ENCODE measurements at places on chromosomes 3 and 15.
A peak's percentile ranks its signal among the peaks of the same experiment; 100 is the strongest.

GRCh38 chr15:45759936-45760335, 125.1 kb downstream of the SQOR start:
- DNase-seq: no peak

DNA sequence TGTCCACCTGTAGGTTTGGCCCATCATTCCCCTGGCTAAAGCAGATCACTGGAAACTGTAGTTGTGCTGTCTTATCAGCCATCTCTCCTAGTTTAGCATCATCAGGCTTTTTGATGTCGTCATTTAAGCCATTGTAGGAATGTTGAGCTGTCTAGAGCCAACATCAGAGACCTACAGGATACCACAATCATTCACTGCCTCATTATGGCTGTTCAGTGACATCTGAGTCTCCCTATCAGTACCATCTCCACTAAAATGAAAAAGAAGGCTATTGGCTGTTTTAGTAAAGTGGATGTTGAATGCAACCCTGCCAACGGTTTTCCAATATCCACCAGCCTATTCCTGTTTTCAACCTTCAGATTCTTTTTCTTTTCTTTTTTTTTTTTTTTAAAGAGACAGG, 29.2 kb downstream of the RLBP1 start:
- DNase-seq: no peak

DNA sequence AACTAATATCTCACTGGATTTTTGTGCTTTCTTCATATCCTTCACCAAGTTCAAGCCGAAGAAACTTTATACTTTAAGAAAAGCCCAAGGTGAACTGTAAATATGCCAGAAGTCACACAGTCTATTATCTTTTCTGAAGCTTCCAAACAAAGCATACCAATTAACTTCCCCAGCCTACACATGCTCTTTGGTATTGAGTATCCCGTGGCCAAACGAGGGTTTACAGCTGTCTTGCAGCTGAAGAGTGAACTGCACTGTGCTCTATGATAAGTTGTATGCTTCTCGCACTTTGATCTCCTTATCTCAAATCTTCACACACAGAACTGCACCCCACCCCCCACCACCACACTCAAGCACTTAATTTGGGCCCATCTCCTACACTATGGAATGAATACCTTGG, 215.6 kb upstream of the VEPH1 start:
- DNase-seq: no peak

- no peak for DNase-seq
Observed at GRCh38 chr3:124413393-124413792, 316.9 kb upstream of the UMPS start.

DNA sequence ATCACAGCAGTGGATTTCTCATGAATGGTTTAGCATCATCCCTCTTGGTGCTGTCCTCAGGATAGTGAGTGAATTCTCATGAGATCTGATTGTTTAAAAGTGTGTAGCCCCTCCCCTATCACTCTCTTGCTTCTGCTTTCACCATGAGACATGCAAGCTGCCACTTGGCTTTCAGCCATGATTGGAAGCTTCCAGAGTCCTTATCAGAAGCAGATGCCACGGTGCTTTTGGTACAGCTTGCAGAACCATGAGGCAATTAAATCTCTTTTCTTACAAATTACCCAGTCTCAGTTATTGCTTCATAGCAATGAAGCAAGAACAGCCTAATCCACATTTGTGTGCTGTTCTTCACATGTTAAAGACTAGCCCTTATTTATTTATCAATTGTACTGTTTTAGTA, 495.2 kb upstream of the EPHA6 start:
- no peak for DNase-seq

DNA sequence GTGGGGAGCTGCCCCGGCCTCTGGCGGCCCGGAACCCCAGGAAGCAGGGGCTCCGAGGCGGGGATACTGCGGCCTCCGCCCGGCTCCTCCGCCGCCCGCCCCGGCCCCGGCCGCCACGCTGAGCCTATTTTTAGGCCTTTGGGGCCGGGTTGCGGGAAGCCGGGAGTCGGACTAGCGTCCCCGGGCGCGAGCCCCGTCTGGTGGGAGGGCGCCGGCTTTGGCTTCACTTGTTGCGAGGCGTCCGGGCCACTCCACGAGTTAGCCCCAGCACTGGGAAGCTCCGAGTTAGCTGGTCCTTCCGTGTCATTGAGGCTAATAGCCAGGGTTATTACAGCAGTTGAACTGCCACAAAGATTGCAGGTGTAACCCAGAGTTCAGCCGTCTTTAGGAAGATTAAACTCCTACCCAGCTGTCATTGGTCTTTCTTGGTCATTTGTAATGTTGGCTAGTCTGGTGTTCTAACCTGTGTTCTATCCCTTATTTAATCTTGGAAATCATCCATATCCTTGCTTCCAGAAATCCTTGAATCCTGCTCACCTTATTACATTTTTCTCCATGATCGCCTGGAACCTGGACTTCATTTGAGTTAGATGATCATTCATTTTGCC, 791 bp downstream of the GYG1 start:
- DNase-seq: no peak

- DNase-seq: no peak
Observed at GRCh38 chr3:188421151-188421821, 267.3 kb downstream of the LPP start.

- no peak for DNase-seq
Observed at GRCh38 chr3:126745760-126746394, 41.8 kb downstream of the CHCHD6 start.

GRCh38 chr3:145490088-145491048, 670.6 kb downstream of the PLOD2 start:
- DNase-seq: no peak

GRCh38 chr3:67083277-67083676, 85.2 kb downstream of the KBTBD8 start:
- no peak for DNase-seq

GRCh38 chr3:38602576-38603250, 46.8 kb downstream of the SCN5A start:
- DNase-seq: no peak

DNA sequence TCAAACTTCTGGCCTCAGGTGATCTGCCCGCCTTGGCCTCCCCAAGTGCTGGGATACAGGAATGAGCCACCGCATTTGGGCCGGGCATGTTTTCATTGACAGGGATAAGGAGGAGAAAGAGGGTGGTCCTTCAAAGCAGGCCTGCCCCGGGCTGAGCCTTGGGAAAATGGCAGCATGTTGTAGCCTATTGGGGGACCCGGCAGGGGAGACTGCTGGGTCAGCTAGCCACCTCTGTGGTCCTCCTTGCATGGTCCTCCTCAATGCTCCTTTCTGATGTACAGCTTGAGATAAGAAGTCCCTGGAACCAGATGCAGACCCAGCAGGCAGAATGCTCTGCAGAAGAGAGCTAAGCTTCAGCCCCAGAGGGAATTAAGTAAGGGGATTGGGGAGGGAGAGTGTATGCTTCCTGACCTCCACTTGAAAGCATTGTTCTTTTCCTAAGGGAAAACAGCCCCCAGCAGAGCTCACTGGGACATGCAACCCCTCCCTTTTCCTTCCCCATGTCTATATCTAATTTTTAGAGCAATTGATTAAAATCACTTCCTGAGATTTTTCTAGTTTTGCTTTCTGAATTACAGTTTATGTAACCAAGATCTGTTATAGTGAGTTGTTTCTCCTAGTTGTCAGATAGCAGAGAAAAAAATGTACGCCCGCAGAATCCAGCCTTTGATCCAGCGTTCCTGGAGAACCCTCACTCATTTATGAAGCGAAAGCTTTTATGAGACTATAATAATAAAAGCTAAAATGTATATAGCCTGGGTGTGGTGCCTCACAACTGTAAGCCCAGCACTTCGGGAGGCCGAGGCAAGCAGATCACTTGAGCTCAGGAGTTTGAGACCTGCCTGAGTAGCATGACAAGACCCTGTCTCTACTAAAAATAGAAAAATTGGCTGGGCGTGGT, 48.7 kb upstream of the VILL start:
- no peak for DNase-seq

DNA sequence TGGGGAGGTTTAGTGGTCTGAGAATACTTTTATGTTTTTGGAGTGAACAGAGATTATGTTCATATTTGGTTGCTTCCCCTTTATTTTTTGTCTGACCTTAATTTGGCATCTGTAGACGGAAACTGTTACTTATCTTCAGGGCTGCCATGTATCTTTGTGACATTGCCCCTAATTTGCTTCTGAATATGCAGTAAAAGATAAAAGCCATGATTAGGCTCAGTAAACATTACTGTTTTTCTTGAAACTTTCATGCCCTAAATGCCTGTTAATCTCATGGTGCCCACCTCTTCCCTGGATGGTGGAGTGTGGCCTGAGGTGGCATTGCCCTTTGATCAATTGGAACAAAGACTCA, 106.7 kb downstream of the C3orf70 start:
- no peak for DNase-seq

GRCh38 chr15:71800835-71801745, 9.3 kb upstream of the NR2E3 start:
- no peak for DNase-seq

- peak; percentile 5 for DNase-seq
Observed at GRCh38 chr15:43903864-43904290, 77.1 kb downstream of the WDR76 start.

GRCh38 chr3:118406562-118406961, 628.1 kb downstream of the IGSF11 start:
- DNase-seq: no peak

GRCh38 chr3:194995334-194995733, 275.6 kb downstream of the XXYLT1 start:
- no peak for DNase-seq

DNA sequence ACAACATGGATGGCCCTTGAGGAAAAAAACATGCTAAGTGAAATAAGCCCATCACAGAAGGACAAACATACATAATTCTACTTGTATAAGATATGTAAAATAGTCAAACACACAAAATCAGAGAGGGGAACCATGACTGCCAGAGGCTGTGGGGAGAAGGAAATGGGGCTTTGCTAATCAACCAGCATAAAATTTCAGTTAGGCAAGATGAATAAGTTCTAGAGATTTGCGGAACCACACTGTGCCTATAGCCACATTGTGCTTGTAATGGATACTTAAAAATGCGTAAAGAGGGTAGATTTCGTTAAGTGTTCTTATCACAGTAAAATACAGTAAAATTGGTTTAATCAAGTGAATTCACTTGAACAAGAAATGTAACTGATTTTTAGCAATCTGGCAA, 33.7 kb upstream of the SPTBN5 start:
- DNase-seq: no peak

- no peak for DNase-seq
Observed at GRCh38 chr3:128482175-128482574, 10.8 kb downstream of the GATA2 start.

- DNase-seq: no peak
Observed at GRCh38 chr3:88963003-88963402, 144.4 kb upstream of the EPHA3 start.

- DNase-seq: no peak
Observed at GRCh38 chr3:140296796-140297352, 361.9 kb downstream of the CLSTN2 start.

GRCh38 chr3:180855364-180855763, 57.1 kb upstream of the FXR1 start:
- DNase-seq: no peak

DNA sequence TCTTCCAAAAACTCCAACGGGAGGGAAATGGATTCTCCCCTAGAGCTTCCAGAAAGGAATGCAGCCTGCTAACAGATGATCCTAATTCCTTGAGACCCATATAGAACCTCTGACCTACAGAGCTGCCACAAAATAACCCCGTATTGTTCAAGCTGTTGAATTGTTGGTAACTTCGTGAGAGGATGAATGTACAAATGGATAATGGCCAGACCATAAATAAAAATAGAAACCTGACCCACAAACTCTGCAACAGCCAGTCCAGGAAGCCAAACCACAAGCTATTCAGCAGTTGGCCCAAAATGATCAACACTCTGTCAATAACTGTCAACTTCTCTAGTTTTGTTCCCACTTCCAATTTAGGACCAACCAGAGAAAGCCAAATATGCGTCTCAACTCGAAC, 414.0 kb upstream of the ZNF717 start:
- DNase-seq: no peak

DNA sequence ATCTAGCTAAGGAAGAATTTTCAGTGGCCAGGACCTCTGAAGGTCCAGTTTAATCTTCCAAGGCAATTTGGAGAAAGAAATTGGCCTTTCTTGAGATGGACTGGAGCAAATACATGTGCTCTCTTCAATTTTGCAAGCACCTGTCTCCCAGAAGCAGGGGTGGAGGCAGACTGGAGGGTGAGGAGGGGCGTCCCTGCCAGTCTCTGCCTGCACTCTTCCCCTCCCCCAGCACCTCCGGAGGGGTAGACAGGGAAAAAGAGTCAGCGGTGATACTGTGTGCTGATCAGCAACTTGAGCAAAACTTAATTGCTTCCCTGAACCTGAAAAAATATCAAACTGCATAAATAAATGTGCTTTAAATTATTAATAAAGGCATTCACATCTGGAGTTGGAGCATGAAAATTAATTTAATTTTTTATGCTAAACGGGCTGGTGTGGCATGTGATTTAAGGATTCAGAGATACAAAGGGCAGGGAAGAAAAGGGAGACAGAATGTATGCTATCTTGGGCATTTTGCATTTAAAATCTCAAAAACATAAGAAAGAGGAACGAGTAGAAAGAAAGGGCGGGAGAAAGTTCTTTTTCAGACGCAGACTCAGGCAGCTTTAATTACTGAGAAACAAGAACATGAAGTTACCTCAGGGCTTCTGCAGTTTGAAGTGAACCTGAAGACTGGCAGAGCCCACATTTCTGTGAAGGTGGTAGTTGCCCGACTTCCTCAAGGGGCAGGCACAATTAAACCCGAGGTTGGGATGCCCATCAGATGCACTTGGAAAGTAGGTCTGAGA, 319.7 kb downstream of the UACA start:
- DNase-seq: no peak

DNA sequence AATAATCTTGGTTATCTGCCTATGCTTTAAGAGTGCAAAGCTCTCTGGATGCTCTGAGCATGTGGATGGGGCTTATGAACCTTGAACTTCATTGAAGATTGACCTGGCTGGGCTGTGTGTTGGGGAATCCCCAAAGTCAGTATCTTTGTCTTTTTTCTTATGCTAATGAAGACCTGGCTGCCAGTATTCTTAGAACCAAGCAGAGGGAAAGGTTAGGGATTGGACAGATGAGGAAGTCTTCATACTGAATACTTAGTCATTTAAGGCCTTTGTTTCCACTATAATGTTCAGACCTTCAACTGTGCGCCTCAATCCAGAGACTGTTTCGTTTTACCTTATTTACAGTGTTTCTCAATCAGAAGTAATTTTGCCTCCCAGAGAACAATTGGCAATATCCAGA, 42.5 kb upstream of the CMTM7 start:
- DNase-seq: no peak

GRCh38 chr3:100928638-100929428, 64.4 kb downstream of the ABI3BP start:
- DNase-seq: no peak

GRCh38 chr15:44570361-44570760, 33.4 kb downstream of the EIF3J start:
- DNase-seq: no peak

DNA sequence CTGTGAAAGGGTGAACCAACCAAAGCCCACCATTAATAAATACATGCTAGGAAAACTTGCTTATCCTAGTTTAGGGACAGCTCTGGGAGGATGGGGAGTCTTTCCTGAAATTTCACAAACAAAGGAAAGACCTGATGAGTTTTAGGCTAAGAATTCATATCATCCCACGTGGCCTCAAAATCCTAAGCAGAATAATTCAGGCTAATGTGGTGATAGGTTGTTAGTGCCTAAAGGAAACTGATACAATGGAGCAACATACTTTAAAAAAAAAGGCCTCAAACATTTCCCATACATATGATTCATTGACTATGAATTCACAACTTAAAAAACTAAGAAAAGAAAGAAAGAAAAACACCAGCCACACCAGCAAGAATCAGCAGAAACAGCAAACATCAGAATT, 126.9 kb upstream of the CNTN4 start:
- no peak for DNase-seq

Data from stimulated activated CD8-positive, alpha-beta memory T cell treated with anti-CD3 and anti-CD28 coated beads, Interleukin-15, amount 100 ng/mL, for 24 hours (primary cell).